Stimulated activated CD8-positive, alpha-beta memory T cell treated with anti-CD3 and anti-CD28 coated beads, Interleukin-7, amount 100 ng/mL, for 1 hour (primary cell): ENCODE measurements at places on chromosomes 5 and 9.

DNA sequence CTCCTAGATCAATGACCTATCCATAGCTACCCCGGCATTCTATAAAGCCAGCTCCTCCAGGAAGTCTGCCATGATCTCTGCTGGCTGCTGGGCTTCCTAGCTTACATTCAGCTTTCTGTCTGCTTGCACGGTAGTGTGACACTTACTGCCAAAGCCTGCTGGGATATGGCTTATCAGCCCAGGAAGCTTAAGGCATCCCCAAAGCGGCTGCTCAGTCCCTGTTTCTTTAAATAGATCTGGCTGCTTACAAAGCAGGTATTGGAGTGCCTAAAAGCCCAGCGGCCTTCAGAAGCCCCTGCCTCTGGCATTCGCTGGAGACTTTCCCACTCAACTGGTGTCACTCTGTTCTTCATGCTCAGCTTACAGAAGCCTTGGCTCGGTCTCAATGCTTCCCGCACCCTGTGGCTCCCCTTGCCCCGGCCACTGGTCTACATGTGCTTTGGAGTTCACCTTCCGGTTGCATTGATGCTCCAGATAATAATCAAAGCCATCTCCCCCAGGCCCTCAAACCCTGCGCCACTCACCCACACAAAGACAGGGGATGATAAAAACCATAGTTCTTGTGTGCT lies 31.3 kb upstream of the STRBP start:
- no peak for DNase-seq

DNA sequence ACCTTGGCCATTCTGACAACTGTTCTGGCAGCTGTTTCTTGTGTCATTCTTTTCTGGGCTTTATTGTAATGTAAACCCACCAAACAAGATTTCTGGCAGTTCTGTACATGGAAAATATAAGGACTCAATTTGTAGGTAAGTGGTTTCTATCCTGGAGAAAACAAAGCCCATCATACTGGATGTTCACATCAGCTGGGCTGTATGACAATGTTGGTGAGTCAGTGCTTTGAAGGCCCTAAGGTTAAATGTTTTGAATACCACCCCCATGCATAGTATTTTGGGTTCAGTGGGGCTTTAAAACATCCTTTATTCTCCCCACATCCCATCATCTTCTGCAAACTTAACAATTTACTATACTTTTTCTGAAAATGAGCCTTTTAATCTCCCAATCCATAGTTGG lies 52.5 kb downstream of the SH3GL2 start:
- no peak for DNase-seq

DNA sequence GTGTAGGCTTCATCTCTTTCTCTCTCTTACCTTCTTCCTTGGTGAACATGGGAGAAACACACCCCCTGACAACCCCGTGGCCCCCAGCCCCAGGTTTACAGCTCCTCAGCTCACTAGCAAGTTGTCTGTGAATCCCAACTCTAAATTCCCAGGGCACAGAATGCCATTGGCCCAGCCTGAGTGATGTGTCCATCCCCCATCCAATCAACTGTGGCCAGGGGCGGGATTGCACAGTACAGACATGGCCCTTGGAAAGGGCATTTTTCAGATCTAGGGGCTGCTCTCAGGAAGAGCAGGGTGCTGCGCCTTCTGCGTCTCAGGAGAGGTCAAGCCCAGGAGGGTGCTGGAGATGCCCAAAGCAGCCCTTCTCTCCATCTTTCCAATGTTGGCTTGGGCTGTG lies 48.2 kb upstream of the ASS1 start:
- no peak for DNase-seq

DNA sequence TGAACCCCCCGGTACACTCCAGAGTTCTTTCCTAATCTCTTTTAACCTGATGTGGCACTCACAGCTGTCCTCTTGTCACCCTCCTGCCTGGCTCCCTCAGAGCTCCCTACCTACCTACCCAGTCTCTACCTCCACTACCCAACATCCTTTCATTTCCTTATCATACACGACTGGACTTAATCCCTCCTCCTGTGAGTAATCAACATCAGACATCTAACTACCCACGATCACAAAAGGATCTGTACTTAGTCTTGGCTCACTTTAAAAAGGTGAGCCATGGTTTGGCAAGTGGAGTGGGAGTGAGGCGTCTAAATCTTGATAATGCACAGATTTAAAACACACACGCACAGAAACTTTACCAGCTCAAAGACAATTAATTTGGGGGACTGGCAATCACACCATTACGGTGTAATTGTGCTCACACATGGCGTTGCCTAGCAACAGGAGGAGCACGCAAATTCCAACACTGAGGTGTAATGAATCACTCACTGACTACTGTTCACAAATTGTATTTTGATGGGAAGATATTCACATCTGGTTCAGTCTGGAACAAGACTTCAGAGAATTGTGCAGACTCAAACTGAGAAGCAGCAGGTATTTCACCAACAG lies 235.9 kb downstream of the EPB41L4A start:
- DNase-seq: no peak
